ENCODE measurements at places on chromosomes 16 and 17.

DNA sequence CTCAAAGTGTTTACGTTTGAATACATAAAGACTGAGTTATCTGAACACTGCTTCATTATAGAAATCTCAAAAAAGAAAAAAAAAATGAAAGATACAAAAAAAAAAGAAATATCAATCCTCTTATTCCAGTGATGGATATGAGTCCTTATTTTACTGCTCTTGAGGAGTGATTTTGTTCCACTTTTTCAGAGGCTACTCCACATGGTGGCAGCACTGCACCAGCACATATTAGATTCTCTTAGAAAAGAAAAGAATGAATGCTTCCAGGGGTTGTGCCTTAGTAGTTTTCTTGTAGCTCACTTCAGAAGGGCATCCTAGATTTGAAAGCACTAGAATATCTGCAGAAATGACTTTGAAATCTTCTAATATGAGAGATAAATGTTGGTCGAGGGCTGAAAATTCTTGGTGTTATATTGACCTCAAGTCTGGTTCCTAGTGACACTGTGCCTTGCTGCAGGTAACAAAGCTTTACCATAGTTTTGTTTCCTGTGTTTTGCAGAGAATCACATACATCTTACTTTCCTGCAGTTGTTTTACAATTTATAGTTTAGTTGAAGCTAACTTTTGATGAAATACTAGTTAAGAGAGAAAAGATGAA lies 25.9 kb downstream of the AP2B1 start:
- DNase-seq = no peak

- DNase-seq = no peak
These were observed 3.5 kb downstream of the OMG start for GRCh38 chr17:31293581-31293980.

- no peak for DNase-seq
These were observed 96.0 kb downstream of the WDR59 start for GRCh38 chr16:74888888-74889287.

GRCh38 chr17:54727624-54728023 lies 173.0 kb upstream of the TOM1L1 start:
- DNase-seq = no peak

DNA sequence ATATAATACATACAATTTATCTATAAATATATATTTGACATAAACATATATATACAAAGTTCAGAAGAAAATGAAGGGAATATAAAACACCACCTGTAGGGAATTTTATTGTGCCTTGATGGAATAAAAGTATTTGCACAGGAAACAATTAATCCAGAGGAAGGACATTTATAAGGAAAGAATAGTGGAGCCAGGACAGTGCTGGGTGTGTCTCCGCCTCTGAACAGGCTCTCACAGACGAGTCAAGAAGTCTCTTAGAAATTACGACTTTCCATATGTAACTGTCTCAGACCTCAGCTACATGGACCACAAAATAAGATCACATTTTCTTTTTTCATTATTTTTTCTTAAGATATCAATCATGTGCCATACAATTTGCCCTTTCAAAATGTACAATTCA lies 93.9 kb downstream of the TMEM114 start:
- DNase-seq = no peak

GRCh38 chr16:74844041-74844980 lies 69.7 kb upstream of the FA2H start:
- DNase-seq = no peak

GRCh38 chr17:19799796-19800195 lies 51.7 kb upstream of the ALDH3A1 start:
- no peak for DNase-seq

DNA sequence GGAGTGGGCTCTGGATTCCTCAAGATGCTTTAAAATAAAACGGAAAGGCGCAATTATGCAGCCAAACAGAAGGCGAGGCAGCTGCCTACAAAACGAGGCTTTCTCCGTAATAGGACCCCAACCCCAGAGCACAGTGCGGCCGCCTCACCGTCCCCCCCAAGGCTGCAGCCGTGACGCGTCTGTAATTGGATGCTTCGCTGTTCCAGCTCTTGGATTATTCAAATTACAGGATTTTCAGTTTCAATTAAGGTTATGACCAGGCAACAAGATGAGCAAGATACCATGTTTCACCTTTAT lies 37.3 kb upstream of the ABR start:
- DNase-seq = no peak

Data from NCI-H446 treated with DMSO at 0.1 percent for 48 hours (cell line).